NCI-H1930 (cell line): ENCODE measurements at places on chromosomes 5 and 9.
A peak's percentile ranks its signal among the peaks of the same experiment; 100 is the strongest.

DNA sequence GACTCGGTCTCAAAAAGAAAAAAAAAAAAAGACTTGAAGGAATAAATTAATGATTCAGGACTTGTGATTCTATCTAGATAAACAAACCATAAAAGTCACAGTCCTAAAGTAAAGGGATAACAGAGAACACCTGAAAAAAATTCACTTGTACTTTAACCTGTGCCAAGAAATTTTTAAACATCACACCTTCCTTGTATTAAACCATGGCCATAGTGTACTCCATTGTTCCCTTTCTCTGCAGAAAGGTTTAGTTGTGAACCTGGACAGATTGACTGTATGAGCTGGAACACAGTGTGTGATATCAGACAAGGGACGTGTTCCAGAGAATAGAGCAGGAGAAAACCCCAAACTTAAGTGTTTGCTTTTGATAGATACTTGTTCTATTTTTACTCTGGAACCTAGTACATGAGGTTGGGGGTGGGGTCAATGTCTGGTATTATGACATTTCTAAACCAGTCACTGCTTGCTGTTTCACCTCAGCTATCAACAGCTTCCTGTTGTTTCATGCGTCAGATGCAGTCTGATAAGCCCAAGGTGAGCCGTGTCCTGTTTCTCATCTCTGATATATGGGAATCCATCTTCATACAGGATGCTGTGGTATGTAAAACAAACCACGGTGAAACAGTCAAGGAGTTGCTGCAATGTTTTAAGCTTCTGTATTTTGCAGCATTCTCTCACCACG, 62.5 kb upstream of the ITGA1 start:
- no peak for DNase-seq

- no peak for DNase-seq
Observed at GRCh38 chr5:79829260-79829659, 139.6 kb downstream of the CMYA5 start.

- no peak for DNase-seq
Observed at GRCh38 chr5:135569755-135570452, 8.9 kb downstream of the CXCL14 start.

GRCh38 chr5:142364251-142365145, 39.7 kb upstream of the SPRY4 start:
- peak; percentile 10 for DNase-seq

GRCh38 chr5:15105799-15106393, 234.3 kb upstream of the ANKH start:
- peak; percentile 52 for DNase-seq

DNA sequence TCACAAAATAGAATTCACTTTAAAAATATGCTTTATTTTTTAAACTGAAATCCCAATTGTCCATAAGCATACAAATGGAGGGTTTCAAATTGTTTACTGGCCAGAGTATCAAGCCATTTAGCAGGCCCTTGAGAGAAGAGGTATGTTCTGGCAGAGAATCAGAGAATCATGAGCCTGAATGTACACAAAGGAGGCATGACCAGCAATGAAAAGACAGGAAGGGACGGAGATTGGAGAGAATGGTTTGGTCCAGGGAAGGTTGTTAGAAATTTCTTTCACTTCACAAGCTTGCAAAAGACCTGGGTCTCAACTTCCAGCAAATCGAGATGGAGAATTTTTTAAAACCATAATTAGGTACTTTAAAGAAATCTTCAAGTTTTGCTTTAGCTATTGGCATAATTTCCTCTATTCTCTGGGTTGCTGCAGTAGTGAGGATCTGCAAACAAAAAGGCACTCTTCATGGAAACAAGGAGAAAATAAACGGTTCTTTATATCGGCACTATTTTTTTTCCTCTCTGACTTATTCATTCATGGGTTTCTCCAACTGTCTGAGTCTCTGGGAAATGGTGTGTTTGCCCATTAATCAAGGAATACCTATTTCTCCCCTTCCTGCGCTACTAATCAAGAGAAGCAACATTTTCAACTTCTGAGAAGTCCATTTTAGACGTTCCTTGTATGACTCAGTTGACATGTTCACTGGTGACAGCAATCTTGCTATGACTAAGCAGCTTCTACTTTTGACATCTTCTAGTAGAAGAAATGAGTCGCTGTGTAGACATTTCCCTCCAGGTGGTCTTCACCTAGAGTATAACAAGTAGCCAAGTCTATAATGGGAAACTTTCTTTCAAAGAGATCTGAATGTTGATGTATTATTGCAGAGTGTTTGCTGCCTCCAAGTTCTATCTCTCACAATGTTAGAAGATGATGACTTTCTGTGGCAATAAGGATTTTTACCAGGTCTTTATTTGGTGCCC, 23.1 kb upstream of the ERCC6L2 start:
- DNase-seq, result no peak

- no peak for DNase-seq
Observed at GRCh38 chr9:128360826-128361225, 10.3 kb upstream of the URM1 start.

DNA sequence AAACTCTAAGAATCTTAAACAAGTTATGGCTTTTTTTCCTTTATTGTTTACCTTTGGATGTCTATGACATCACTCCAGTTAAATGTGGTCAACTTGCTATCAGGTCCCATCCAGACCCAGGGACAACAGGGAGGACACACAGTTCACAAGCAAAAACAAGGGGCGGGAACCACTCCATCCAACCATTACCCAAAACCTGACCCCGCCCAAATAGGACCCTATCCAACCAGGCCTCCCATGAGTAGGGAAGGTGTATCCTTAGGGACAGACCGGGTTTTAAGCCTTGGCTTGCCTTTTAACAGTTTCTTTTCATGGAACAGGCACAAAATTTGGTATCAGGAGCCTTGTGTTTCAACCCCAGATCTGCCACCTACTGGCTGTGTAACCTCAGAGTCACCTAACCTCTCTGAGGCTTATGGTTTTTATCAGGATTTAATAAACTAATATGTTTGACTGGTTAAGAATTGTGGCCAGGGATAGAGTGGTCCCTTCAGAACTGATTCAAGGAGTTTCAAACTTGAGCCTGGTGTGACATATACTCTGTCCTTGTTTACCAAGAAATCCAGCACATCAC, 127.7 kb upstream of the RAD23B start:
- no peak for DNase-seq

DNA sequence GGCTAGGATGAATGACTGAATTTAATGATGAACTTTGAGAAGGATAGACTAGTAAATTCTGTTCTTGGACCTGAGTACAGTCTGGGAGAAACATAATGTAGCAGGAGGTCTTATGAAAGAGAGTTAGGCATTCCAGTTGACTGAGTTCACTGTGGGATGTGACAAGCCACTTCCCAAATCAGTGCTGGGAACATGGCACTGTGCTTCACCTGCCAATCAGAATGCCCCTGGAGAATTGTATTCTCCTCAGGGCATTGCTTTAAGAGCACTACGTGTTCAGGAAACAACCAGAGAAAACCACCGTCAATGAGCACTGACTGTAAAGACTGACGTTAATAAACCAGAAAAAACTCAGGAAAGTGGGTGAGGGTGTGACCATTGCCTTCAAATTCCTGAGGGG, 1.2 kb downstream of the CCDC107 start:
- DNase-seq, result no peak

GRCh38 chr5:126003309-126003708, 419.9 kb upstream of the GRAMD2B start:
- no peak for DNase-seq

GRCh38 chr9:32665101-32665500, 29.6 kb upstream of the TAF1L start:
- no peak for DNase-seq

DNA sequence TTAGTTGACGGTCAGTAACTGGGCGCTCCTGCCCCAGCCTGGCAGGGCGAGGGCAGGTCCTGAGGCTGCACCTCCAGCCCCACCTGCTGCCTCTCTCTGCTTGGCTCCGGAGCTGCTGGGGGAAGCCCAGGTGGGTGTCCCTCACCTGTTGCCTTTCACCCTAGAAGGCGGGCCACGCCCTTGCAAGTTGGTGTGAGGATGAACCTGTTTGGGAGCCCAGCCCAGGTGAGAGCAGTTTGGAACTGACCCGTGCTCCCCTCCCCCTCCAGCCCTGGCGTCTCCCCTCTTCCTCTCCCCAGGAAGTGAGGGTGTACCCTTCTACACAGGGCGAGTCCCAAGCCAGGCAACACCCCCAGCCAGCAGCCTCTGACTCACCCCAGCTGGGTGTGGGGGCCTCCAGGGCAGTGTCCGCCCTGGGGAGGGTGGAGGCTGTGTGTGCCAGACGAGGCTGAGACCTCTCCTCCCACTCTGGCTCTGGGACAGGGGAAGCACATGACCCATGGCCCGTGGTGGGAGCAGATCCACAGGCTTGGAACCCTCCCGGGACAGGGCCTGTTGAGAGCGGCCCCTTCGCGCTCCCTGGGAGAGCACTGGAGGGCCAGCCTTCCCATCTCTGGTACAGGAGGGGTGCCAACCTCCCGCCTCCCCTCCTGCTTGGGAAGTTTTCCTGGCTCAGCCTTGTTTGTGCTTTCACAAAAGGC, 10.4 kb downstream of the LRRC8A start:
- DNase-seq, result no peak

DNA sequence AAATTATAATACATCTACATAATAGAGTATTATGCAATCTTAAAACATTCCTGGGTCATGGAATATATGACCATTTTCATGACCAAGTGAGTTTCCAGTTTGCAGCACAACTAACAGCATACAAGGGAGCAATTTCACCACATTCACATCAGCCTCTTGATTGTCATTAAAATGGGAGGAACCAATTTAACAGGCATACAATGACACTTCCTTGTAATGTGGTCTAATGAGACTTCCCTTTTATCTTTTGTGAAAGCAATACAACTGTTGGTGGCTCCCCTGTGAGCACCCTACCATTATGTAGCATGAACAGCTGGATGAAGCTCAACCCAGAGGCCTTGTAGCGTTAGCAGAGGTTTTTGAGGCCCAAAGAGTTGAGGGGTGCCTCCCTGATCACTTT, 13.6 kb upstream of the TMOD1 start:
- DNase-seq, result no peak

DNA sequence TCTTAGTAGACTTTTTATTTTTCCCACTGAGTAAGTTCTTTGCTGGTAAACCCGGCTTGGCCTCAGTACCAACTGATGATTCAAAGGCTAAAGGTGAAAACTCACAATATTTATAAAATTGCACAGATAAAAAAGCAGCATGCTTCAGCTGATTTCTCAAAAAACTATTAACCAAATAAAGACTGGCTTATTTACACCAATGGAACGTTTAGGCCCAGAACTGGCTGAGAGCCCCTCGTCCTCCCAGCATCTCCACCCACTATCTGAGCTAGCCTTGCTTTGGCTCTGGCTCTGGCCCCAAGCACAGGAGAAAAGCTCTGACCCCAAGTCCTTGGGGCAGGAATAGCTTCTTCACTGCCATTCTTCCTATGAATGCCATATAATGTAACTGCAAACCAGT, 68.5 kb downstream of the SPTLC1 start:
- DNase-seq, result no peak

GRCh38 chr5:138471052-138471361, 5.7 kb downstream of the EGR1 start:
- no peak for DNase-seq
